Activated CD4-positive, CD25-positive, alpha-beta regulatory T cell treated with anti-CD3 and anti-CD28 coated beads, Interleukin-2, amount 50 U/mL, for 72 hours (primary cell): ENCODE measurements at places on chromosomes 6 and 20.

- DNase-seq = no peak
These were observed 2.2 kb upstream of the MAPK13 start for GRCh38 chr6:36128073-36128472.

DNA sequence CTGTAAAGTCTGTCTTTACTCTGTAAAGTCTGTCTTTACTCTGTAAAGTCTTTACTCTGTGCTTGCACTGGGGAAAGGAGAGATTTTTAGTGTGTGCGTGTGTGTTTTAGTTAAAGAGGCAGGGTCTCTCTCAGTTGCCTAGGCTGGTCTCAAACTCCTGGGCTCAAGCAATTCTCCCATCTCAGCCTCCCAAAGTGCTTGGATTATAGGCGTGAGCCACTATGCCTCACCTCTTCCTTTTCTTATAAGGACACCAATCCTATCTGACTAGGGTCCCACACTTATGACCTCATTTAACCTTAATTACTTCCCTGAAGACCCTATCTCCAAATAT is 93.8 kb downstream of the JPH2 start:
- DNase-seq = no peak

- DNase-seq = no peak
These were observed 44.5 kb upstream of the EZR start for GRCh38 chr6:158863646-158864045.

GRCh38 chr6:148608199-148608951 is 138.5 kb upstream of the UST start:
- no peak for DNase-seq

GRCh38 chr20:50335105-50335504 is 144.5 kb downstream of the CEBPB start:
- no peak for DNase-seq

- DNase-seq = no peak
These were observed 20.9 kb upstream of the KLHL31 start for GRCh38 chr6:53686355-53686940.

DNA sequence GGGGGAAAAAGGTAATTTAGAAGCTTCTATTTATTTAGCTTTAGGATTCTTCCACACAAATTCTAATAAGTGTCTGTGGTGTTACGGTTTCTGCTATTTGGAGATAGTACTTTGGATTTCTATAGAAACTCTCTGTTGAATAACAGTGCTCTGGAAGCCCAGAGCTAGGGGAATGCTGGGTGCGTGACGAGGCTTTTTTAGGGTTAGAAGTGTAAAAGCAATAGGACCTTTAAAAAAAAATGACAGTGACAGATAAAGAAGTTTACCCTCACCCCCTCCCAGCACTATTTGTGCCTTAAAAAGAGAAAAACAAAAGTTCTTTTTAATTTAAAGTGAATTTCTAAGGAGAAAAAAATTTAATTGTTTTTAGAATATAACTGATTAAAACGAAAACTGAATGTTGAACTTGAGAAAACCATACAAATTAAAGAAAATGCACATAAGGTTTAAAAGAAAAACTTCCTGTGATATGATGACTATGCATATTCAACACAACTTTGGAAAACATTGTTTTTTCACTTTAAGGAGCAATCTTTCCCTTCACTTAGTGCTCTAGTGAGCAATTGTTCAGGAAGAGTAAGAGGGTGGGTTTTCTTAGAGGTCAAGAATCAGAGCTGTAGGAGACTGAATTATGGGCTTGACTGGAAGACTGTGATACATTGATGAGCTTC is 89.6 kb upstream of the RIPOR2 start:
- DNase-seq = no peak

GRCh38 chr6:134303891-134304290 is 14.0 kb downstream of the SGK1 start:
- DNase-seq = no peak

- DNase-seq = no peak
These were observed 18.4 kb upstream of the MCUR1 start for GRCh38 chr6:13832778-13833177.

DNA sequence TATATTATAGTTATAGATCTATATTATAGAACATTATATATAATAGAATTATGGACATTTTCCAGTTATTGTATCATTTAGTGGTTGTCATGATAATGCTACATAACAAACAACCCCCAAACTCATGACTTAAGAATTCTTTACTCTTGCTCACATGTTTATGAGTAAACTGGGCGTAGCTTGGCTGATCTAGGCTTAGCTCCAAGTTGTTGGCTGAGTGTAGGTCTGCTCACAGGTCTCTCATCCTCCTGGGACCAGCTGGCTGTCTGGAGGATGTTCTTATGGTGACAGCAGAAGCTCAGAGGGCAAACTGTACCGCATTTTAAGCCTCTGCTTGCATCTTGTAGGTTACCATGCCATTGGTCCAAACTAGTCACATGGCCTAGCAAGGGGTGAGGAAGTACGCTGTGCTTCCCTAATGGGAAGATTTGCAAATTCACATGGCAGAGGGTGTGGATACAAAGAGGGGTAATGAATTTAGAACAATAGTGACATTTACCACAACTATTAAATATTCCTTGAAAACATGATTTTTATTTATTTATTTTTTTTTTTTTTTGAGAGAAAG is 34.2 kb downstream of the ARHGAP40 start:
- no peak for DNase-seq

- no peak for DNase-seq
These were observed 3.5 kb upstream of the MAPK13 start for GRCh38 chr6:36126553-36127458.

DNA sequence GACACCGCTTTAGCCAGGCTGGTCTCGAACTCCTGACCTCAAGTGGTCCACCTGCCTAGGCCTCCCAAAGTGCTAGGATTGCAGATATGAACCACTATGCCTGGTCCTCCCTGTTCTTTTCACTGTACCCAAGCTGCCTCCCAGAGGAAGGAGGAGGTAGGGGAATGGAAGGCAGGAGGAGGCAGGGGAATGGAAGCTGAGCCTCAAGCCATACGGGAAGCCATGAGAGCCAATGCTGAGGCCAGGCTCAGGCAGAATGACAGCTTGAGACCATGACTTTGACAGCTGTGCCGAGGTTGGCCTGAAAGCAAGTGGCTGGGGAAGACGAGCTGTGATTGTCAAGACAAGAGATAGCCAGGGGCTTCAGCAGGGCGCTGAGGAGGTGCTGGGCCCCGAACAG is 13.6 kb upstream of the ZNF335 start:
- no peak for DNase-seq

DNA sequence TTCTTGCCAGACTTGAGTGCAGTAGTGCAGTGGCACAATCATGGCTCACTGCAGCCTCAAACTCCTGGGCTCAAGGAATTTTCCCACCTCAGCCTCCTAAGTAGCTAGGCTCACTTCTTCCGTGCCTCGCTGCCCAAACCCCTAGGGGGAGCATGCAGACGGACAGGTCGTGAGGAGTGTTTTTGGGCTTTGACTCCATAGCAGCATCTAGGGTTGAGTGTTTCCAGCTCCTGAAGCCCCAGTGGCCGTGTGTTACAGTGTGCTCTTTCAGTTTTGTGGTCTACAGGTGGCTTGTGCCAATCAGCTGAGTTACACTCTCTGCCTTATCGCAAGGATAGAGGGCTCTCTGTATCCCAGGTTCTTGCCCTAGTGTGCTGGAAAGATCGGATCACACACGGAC is 33.4 kb downstream of the NCOA3 start:
- no peak for DNase-seq

DNA sequence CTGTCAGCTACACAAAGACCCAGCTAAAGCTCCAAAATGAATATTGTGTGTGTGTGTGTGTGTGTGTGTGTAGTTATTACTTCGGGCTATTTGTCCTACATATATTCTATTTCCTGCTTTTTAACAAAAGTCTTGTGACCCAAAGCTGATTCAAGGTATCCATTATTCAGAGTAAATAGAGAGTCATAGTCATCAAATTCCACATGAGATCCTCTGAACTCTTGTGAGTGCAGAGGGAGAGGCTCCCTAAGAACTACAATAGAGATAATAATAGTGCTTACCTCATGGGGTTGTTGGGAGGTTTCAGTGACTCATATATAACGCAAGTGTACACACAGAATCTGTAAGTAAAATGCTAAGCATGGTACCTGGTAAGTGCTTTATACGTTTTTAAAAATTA is 95.6 kb upstream of the SHLD1 start:
- no peak for DNase-seq
